Peyer's patch (tissue), 4 donors: ENCODE measurements at places on chromosomes 3 and 15. TPM values are rescaled to one million over a fixed set of nuclear protein-coding genes. Genes with fewer than 3 reads are reported as not detected.

DNA sequence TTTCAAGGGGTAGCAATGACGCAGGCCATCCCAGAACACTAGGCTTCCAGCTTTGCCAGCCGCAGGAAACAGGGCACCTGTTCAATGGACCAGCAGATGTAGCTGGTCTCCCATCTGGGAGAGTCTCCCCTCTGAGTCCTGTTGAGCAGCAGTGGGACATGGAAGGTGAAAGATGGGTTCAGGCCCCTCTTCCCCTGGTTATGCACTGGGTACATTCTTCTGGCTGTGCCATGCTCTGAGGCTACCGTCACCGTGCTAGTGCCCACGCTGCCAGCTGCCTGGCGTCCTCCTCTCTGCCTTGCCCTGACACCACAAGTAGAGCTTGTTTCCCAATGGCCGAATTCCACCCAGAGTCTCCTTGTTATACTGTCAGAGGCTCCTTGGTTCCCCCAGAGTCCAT, 63.1 kb downstream of the TLE3 start:
- peak; percentile 20 for DNase-seq

DNA sequence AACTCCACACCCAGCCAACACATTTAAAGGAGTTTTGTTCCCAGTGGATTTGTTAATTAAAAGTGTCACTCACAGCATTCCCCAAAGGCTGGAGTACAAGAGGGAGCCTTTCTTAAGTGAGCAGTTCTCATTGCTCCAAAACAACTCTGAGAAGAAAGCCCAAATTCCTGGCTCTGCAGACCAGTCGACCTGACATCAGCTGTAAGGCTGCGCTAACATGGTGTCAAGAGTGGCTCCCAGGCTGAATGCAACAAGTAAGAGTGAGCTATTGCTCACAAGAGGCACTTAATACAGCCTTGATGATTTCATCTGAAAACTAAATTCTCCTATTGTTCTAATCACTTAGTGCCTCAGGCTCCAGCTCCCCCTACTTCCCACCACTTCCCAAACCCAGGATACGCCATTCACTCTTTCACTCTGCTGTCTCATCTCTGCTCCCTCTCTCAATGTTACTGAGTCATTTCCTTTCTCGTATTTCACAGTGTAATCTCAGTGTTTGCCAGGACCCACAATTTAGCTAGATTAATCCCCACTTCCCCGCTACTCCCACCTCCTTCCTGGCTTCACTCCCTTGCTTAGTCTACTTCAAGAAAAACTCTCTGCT, 81.8 kb downstream of the WWTR1 start:
- DNase-seq, result no peak

The ATP13A5 gene
- total RNA-seq, result not detected

GRCh38 chr15:64566629-64567427, 106.5 kb downstream of the ZNF609 start:
- no peak for DNase-seq

- no peak for DNase-seq
Measured at GRCh38 chr15:99148851-99149276, 44.0 kb downstream of the SYNM start.

- no peak for DNase-seq
Measured at GRCh38 chr3:102974333-102974732, 539.5 kb downstream of the ZPLD1 start.
